RPMI7951 (cell line): ENCODE measurements at places on chromosomes 3 and 15. TPM values are rescaled to one million over a fixed set of nuclear protein-coding genes. Genes with fewer than 3 reads are reported as not detected.

CHRD gene
- total RNA-seq: not detected in 2 replicates

CAMP gene
- 0.20 TPM in 1 of 2 replicates, not detected in the other for total RNA-seq

ATP13A5 gene
- not detected in 2 replicates for total RNA-seq

TRIP4 gene
- total RNA-seq: 10.0 and 11.4 TPM in 2 replicates

TJP1 gene
- total RNA-seq: 28.1 and 31.6 TPM in 2 replicates

DUOXA1 gene
- total RNA-seq: not detected in 2 replicates

LNP1 gene
- 6.5 and 10.0 TPM in 2 replicates for total RNA-seq

CTXN2 gene
- not detected in 2 replicates for total RNA-seq

LEKR1 gene
- total RNA-seq: 1.8 and 2.1 TPM in 2 replicates

DCLK3 gene
- not detected in 2 replicates for total RNA-seq

GABPB1 gene
- total RNA-seq: 67.2 and 78.1 TPM in 2 replicates

CACNA2D2 gene
- under 0.01 TPM in 1 of 2 replicates, not detected in the other for total RNA-seq

SLC2A2 gene
- total RNA-seq: not detected in 2 replicates

CHRNA5 gene
- total RNA-seq: 11.7 and 12.0 TPM in 2 replicates

CX3CR1 gene
- under 0.01 TPM in 1 of 2 replicates, not detected in the other for total RNA-seq
